KG1 (cell line): ENCODE measurements at places on chromosomes 7 and 10.
A peak's percentile ranks its signal among the peaks of the same experiment; 100 is the strongest.

DNA sequence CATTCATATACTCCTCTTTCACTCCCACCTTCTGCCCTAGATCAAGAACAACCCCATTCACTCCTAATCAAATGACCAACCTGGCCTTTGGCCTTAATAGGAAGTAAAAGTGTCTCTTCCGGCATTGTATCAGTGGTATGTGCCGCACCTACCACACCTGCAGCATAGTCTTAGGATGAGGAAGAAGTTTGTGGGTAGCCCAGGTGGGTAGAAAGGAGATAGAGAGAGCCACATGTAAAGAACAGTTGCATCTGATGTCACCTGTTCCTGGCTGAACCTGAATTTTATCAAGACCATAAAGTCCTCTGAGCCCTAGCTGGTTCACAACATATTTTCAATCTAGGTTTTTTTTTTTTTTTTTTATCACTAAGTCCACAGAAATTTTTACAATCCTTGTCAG, 55.5 kb upstream of the PTPN12 start:
- no peak for DNase-seq

- no peak for DNase-seq
These were observed 5.0 kb downstream of the ZRANB1 start for GRCh38 chr10:124946945-124947344.

- no peak for DNase-seq
These were observed 19.9 kb upstream of the SEC61G start for GRCh38 chr7:54778696-54779540.

DNA sequence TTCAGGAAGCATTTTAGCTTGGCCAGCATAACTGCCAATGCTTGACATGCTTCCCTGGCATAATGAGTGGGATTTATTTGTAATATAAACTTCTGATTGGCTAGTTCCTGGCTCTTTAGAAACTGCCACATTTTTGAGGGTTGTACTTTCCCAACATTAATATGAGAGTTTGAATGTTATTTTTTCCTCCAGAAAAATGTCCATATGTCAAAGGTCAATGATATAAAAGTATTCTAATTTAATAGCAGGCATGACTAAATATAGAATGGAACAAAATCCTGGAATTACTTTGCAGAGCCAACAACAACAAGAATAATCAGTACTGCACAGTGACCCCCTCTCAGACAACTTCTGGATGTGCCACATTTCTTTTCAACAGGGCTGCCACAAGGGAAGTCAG, 352.6 kb downstream of the PRPF18 start:
- no peak for DNase-seq

DNA sequence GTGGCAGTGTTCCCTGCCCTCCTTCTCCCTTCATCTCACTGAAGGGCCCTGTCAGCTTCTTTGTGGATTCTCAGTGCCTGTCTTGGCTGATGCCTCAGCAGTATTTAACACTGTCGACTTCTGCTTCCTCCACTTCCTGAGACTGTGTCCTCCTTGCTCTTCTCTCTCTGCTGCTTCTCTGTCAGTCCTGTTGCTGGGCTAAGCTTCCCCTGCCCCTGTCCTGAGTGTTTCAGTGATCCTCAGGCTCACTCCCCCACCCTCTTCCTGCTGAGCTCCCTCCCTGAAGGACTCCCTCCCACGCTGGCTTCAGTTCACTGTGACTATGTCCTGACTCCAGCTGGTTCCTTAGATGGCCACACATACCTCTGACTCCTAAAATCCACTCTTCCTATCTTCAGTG, 64.9 kb downstream of the CREM start:
- DNase-seq, result peak; percentile 13

DNA sequence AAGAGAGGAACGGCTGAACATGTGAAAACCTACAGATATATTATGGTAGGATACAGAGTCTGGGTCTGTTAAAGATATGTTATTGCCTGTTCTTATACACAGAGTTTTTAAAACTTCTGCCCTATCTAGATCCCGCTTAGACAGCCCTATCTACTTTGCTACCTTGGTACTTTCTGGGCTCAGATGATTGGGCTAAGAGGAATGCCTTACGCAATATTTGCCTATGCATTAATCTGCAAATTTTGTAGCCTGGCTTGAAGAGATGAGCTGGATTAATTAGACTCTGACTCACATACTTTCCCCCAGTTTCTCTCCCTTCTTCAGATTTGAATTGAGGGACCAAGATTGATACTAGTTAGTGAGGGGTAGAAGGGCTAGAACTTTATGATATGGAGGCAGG, 33.6 kb upstream of the A1CF start:
- DNase-seq, result no peak

- no peak for DNase-seq
These were observed 333.3 kb downstream of the PRPF18 start for GRCh38 chr10:13920031-13920430.

DNA sequence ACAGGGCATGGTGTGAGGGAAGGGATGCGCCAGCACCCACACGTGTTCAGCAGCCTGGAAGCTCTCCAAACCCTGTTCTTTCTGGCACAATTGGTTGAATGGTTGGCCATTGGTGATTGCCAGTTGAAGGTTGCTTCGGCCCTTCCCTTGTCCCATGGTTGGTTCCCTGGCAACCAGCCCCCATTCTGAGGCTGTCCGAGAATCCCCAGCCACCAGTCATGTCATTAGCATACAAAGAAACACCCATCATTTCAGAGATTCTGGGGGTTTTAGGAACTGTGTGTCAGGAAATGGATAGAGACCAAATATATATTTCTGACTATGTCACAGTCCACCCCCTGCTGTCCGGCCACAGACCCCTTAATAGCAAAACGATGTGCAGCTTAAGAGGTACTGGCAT, 21.8 kb downstream of the FKBP6 start:
- DNase-seq, result no peak

- DNase-seq, result no peak
These were observed 1.4 kb downstream of the CCDC136 start for GRCh38 chr7:128793181-128793547.
